ENCODE measurements at places on chromosomes 1 and 21.

DNA sequence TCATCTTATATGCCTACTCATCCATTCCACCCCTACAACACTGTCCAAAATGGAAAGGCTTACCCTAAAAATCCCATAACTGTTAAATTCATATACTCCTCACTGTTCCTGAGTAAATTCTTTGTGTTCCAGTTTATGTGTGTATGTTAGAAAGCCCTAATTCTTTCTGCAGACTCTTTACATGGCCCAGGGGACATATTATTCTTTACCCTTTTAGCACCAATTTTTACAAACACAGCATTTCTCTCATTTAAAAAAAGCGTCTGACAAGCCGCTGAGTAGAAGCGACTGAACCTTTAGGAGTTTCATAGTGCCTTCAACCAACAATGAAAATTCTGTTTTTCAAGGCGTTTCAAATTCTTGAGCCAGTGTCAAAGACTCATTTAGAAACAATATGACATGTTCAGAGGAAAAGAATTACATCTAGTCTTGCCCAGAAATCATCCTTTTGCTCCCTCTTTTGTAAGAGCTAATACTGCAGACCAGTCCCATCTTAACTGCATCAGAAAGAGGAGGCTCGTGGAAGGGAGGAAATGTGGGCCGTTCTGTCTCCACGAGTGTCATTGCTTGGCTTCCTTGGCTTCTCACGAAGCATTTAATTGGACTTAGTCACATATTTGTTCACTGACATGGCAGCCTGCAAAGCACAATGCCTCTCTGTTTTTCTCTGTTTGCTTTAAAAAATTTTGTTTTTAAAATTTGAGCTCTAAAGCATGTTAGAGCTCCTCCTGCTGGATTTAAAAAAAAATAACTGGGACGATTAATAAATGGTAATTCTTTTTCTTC is 21.3 kb upstream of the C1orf105 start:
- peak; percentile 48 for DNase-seq

- no peak for DNase-seq
Measured at GRCh38 chr21:31364253-31364945, 20.3 kb upstream of the TIAM1 start.

GRCh38 chr1:213087911-213088310 is 36.9 kb downstream of the RPS6KC1 start:
- no peak for DNase-seq

DNA sequence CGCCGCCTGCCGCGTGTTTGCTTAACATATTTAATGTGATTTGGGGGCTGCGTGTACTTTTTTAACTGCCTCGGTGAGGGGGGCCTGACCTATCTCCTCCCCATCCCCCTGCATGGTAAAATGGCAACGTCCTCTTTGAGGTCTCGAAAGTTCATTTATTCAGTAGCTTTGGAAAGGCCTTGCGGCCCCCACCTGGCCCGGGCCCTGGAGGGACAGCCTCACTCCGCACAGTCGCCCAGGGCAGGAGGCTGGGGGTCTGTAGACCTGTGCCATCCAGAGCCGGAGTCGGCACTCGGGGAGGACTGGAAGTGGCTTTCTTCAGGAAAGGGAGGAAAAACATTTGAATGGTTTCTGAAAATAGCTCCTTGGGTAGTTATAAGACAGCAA is 38.0 kb upstream of the ACTRT2 start:
- DNase-seq, result no peak

DNA sequence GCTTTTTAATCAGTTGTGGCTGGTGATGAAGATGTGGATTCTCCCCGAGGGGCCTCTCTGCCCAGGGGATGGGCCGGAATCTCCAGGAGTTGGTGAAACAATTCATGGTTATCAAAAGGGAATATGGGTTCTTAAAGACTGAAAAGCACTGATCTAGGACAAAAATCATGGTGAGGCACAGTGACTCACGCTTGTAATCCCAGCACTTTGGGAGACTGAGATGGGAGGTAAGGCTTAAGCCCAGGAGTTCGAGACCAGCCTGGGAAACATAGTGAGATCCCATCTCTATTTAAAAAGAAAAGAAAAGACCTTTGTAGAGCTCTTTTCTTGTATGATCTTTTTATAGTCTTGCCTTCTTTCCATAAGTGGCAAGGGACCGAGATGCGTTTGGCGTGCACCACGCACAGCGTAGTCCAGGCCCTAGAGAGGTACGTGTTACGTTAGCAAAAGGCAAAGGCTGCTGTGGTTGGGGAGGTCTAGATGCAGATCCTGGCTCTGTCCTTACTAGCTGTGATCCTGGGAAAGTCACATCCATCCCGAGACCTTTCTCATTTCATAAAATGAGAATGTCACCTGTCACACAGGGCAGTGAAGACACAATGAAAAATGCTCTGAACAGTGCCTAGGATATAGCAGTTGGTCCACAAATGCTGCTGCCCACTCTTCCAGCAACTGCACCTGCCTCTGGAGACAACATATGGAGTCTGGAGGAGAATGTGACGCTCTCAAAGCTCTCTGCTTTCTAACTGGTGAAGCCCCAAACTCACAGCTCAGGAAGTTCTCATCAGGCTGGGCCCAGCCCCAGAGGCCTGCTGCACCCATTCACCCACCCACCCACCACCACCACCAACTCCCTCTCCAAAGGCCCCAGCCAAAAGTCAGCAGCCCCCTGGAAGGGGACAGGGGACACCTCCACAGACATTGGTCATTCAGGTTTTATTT is 54.8 kb downstream of the KIF21B start:
- DNase-seq, result no peak

DNA sequence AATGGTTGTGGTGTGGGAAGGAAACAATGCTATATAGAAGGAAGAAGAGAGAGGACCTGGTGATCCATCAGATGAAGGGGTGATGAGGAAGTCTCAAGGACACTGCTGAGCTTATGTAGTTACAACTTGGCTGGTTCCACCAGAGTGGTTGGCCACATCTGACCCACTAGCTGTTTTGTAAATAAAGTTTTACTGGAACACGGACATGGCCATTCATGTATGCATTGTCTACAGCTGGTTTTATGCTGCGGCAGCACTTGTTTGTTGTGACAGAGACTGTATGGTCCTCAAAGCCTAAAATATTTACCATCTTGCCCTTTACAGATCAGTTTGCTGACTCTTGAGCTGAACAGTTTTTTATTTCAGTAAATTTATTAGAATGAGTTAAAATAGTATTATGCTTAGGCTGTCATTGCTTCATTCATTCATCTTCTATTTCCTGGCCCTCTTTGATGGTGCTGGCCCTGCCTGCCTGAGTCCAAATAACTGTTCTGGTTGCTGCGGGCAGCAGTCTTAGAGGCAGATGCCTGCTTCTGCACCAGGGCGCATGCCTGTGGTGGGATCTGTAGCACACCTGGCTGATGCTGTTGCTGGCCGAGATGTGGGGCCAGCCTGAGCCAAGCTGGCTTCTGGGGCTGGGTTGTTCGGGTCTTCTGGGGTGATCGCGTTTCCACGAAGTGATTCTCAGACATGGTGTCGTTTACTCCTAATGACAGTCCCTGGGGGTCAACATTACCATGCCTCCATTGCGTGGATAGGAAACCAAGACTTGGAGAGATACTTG is 61.4 kb upstream of the WNT4 start:
- DNase-seq, result no peak

- DNase-seq, result peak; percentile 26
Measured at GRCh38 chr1:46096269-46097148, 35.9 kb downstream of the PIK3R3 start.

DNA sequence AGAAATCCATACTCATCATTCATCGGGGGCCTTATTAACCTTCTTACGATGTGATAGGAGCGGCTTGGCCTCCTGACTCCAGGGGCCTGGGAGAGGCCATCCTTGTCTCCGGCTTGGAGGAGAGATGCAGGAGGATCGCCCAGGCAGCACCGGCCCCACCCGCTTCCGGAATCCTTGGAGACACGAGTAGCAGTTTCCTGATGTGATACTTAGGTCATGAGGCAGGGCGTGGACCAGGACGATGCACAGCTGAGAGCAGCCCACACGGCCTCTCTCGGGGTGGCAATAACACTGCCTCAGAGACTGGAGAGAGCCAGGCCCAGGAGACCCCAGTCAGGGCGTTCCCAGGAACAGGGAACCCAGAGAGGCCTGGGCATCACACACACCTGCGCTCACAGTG is 163.6 kb upstream of the ARHGEF16 start:
- no peak for DNase-seq

DNA sequence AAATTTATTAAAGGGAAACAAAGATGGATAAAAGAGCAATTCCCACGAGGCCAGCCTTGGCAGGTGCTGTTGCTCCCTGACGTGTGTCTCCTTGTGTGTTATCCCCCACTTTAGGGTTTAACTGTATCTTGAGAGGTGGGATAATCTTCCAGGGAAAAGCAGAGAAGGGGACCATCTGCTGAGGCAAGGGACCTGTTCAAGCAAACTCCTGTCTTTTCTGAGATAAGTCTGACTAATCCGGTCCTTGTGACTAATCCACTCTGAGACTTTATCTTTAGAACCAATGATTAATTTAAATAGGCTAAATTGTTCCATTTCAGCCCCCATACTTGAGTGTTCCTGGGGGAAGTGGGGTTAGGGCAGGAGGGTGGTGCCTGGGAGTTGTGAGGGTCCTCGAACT is 163.6 kb downstream of the CAMTA1 start:
- no peak for DNase-seq

DNA sequence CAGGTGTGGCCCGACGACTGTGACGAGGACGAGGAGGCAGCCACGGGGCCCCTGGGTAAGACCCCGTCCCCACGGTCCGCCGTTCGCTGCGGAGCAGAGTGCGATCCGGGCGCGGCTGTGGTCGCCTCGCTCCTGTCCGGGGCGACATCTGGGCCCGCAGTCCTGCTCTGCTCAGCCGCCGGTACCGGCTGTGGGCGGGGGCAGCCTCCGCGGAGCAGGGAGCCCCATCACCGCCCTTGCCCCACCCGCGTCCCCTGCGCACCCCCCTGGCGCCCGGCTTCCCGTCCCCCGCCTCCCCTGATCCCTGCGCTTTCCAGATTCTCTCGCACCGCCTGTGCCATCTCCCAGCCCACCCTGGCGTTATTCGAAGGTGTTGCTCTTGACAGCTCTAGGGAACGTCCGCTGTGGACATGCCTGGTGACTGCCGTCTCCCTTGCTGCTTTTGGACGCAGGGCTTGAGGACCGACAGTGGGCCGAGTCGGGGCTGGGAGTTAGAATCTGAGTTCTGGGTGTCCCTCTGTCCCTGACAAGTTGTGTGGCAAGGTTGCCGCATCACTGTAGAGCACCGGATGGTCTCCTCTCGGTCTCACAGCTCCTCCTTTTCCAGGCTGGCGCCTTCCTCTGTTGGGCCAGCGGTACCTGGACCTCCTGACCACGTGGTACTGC is 596 bp downstream of the TOR3A start:
- peak; percentile 53 for DNase-seq

- no peak for DNase-seq
Measured at GRCh38 chr1:66353257-66353656, 180.7 kb upstream of the SGIP1 start.

DNA sequence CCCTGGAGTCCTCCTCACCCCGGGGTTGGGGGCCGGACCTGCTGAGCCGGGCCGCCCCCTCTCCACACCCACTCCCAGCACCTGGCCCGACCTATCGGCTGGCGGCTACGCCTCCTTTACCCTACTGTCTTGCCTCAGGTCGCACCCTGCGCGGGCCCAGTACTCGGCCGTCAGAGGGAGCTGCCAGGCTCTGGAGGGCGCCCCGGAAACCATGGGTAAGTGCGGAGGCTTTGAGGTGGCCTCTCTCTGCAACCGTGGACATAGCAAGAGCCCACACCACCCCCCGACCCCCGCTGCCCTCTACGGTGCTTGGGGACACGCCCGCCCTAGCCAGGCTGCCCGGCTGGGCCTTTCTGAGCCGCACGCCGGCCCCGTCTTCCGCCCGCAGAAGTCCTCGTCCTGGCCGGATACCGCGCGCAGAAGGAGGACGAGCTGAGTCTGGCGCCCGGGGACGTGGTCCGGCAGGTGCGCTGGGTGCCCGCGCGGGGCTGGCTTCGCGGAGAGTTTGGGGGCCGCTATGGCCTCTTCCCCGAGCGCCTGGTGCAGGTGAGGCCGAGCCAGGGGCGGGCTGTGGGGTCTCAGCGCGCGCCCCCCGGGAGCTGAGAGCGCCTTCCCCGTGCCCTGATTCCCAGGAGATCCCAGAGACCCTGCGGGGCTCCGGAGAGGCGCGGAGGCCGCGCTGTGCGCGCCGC is at the start of gene SH3D21:
TSS of gene SH3D21 (plus strand) at position 159 of the 692 bp plus-strand sequence. CDS start at position 212, 53 bp downstream.
- peak; percentile 61 for DNase-seq

DNA sequence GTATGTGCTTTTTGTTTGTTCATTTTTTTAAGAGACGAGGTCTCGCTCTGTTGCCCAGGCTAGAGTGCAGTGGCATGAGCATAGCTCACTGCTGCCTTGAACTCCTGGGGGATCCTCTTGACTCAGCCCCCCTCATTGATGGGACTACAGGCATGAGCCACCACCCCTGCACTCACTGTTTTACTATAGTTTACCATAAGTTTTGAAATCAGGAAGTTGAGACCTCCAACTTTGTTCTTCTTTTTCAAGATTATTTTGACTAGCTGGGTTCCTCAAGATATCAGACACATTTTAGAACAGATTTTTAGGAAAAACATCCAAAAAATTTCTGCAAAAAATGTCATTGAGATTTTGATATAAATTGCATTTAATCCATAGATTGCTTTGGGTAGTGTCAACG is 120.4 kb upstream of the FGGY start:
- no peak for DNase-seq

DNA sequence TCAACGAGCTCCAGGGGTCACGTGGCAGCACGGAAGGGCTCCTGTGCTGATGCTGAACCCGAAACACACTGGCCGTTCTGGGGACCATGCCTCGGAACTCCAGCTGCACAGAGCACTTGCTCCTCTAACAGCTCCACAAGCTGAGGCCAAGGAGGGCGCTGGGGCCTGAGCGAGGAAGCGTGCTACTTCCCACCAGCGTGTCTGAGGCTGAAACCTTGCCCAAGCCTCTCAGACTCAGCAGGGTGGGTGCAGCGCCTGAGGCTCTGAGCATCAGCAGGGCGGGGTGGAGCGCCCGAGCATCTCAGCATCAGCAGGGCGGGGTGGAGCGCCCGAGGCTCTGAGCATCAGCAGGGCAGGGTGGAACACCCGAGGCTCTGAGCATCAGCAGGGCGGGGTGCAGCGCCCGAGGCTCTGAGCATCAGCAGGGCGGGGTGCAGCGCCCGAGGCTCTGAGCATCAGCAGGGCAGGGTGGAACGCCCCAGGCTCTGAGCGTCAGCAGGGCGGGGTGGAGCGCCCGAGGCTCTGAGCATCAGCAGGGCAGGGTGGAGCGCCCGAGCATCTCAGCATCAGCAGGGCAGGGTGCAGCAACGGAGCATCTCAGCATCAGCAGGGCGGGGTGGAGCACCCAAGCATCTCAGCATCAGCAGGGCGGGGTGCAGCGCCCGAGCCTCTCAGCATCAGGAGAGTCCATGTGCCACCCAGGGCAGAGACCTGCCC is 9.6 kb downstream of the WRAP73 start:
- DNase-seq, result no peak

All from OCI-LY7 (cell line).